ELR (cell line): ENCODE measurements at places on chromosomes 4 and X.
A peak's percentile ranks its signal among the peaks of the same experiment; 100 is the strongest.

DNA sequence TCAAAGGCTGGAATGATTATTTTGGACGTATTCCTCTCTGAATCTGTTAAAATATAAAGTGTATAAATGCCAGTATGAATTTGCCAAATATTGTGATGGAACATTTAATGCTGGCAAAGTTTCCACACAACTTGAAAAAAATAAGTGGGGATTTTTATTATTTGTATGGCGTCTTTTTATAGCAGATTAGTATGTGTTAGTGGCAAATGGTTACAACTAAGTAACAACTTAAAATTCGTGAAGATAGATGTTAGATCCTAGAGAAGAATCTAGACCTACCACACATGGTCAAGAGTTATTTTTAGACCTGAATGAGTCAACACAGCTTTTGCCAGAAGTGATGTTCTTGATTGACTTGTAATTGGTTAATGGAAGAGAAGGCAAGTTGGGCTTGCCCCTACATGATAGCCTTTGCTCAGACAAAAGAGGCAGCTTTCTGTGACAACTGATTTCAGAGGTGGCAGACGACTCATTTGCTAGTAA, 4.8 kb downstream of the CPE start:
- no peak for DNase-seq

- no peak for DNase-seq
These were observed 675.6 kb upstream of the FTHL17 start for GRCh38 chrX:31747411-31747810.

- DNase-seq: no peak
These were observed 66.4 kb upstream of the GUCY1A1 start for GRCh38 chr4:155600244-155600643.

DNA sequence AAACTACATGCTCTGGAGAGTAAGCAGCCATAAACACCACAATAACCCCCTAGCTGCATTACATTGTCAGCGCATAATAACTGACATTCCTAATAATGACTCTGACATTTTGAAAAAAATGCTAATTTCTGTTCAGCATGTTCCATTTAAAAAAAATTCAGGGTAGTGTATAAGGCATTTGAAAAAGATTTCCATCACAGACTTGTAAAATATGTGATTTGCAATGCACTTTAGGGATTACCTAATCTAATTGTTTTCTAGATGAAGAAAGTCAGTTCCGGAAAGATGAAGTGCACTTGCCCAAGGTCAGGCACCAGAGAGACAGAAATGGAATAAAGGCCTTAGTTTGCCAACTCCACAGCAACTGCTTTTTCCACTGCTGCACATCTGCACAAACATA, 55.3 kb downstream of the FANCB start:
- DNase-seq: no peak

GRCh38 chrX:29071525-29072320, 484.5 kb downstream of the IL1RAPL1 start:
- DNase-seq: no peak

DNA sequence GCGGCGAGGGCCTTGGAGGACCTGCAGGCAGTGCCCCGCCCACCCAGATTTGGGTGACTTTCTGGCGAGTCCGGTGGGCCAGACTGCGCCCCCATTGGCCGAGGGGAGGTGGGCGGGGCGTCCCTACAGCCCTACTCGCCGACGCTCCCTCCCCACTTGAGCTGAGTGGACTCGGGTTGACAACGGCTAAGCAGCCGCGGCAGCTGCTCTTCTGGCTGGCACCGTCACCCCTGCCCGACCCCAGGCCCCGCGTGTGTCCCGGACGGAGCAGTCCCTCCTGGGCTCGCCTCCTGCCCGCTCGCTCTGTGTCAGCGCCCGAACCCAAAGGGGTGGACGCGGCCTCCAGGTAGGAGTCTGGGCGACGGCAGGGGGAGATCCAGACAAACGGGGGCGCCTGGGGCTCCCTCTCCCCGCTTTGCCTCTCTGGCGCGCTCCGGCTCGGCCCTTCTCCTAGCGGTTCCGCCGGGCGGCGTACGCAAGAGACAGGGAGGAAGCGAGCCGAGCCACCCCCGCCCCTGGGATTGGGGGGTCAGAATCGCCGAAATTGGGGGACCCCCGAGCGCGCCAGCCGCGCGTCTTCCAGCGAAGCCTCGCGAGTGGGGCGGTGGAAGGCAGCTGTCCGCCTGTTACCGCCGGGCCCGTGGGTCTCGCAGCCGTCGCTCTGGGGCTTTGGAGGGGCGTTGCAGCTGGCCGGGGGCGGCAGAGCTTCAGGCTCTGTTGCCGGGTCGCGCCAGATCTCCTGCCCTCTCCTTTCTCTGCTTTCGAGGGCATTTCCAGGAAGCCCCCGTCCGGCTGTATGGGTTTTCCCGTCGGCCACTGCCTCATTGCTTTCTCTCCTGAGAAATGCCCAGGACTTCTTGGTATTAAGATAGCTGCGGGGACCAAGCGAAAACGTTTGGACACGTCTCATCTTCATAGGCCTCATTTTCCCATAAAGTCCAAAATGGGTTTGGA, 46.3 kb downstream of the STARD8 start:
- peak; percentile 78 for DNase-seq
